ENCODE measurements at places on chromosomes 16 and 17.

GRCh38 chr16:17083628-17084027 is 387.1 kb downstream of the XYLT1 start:
- no peak for DNase-seq

DNA sequence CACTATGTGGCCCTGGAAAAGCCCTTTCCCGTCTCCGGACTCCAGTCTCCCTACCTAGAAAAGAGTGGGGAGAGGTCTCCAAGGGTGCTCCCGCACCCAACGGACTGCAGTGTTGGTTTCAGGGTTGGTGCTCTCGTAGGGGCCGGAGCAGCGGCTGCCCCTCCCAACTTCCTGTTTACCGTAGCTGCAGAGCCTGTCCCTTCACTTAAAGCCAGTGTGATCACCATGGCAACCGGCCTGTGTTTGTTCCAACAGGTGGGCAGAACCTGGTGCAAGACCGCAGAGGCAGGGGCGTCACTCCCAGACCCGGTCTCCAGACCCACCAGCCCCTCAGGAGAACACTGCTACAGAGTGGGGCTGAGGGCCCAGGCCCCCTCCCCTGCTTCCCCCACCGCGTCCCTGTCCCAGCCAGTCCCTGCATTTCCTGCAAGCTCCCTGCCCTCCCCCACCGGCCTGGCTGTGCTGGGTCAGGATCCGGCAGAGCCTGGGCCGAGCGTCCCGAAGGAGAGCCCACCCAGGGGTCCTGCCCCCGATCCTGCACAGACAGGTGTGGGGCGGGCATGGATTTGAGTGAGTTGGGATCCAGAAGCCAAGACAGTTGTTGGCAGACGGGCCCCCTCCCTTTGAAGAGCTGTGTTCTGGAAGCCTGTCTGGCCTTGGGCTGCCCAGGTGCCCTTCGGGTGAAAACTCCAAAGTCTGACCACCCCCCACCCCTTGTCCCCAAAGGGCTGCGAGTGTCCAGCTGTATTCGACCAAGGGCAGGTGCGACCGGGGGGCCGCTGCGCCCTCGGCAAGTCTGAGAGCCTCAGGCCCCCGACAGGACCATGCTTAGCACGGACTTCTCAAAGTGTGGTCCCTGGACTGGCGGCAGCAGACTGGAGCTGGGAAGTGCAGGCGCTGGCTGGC is 1.5 kb upstream of the BAIAP3 start:
- DNase-seq = no peak

DNA sequence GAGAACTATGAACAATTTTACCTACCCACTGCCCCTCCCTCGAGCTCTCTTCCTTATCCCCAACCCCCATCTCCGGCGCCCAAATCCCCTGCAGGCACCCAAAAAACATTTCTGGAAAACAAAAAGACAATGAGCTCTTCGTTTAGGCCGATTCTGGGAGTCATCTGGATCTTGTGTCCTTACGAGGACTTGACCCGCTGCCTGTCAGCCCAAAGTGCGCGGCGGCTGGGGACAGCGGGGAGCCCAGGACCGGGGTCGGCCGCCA is 524 bp downstream of the STRADA start:
- DNase-seq = no peak

DNA sequence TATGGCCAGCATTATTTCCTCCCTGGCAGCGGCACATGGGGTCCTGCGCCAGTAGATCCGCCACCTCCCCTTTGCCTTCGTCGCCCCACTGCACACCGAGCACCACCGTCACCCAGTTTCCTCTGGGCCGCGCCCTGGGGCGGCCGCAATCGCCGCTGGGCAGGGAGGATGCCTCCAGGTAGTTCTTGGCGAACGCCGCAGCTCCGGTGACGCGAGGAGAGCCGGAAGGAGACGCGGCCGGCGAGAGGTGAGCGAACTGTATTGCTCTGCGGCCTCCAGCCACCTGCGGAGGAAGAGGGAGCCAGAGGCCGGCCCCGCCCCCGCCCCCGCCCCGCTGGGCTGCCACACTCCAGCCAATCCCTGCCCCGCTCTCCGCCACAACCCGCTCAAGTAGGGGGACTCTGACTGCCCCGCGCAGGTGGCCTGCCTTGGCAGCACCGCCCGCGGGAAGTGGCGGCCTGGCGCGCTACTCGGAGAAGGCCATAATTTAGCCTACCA is 11.8 kb upstream of the SLFN13 start:
- no peak for DNase-seq

GRCh38 chr17:63476854-63477479 is at the start of gene ACE:
Gene ACE (plus strand): TSS chr17:63477061. CDS start chr17:63477095, 34 bp downstream.
- no peak for DNase-seq

- peak; percentile 23 for DNase-seq
Measured at GRCh38 chr16:53865494-53865863, 161.5 kb downstream of the FTO start.

DNA sequence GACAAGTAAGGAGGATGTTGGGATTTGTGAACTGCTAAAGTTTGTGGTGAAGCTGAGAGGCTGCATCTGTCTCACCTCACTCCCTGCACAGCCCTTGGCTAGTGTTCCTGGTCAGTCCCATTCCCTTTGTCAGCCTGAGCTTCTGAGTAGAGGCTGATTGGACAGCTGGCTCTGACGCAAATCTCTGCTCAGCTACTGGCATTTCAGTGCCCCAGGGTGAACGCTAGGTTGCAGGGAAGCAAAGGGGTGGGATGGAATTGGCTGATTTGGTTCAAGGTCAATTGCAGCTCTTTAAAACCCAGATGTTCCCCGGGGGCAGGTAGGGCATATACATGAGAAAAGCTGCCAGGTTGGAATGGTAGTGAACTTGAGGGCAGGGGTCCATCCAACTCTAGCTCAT is 23.1 kb upstream of the CNOT1 start:
- no peak for DNase-seq

DNA sequence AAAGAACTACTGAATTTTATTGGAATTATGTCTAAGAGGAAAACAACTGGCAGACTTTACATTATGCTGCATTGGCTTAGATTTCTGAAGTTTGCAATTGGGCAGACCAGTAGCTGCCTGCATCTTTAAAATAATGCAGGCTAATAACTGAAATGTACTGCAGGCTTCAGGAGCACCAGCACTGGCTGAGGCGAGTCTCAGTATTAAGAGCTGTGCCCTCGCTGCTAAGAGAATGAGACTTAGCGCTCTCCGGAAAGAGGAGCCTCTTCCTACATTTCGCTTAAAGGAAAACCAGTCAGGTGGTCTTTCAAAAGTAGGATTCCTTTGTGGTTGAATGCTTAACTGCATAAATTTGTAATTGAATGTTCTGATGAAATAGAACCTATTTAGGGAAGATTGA is 885 bp downstream of the CNTNAP4 start:
- DNase-seq = no peak

- DNase-seq = no peak
Measured at GRCh38 chr17:16377941-16378341, 3.0 kb upstream of the UBB start.

DNA sequence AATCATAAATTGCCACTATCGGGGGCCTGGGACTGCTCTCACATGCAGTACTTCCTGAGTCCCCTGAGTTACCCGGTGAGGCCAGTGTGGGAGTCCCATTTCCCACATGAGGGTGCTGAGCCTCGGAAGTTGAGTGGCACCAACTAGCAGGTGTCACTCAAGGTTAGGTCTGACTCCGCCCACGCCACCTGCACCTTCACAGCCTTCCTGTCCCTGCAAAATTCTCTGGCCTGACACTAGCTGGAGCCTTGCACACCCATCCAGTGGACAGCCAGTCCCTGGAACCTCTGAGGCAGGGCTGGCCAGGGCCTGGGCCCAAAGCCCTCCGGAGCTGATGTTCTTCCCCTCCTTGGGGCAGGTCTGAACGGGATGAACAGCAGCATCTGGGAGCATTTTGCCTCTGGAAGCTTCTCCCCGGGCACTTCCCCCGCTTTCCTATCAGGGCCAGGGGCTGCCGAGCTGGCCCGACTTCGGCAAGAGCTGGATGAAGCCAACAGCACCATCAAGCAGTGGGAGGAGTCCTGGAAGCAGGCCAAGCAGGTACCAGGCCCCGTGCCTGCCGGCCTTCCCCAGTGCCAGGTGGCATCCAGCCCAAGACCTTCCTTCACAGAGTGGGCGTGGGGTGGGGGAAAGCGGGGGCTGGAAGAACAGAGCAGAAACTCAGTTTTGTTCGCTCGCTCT is 21.9 kb downstream of the UNC13D start:
- no peak for DNase-seq

- DNase-seq = peak; percentile 26
Measured at GRCh38 chr17:31211352-31212012, 85.6 kb downstream of the OMG start.

- no peak for DNase-seq
Measured at GRCh38 chr17:17128476-17129075, 77.6 kb downstream of the PLD6 start.

DNA sequence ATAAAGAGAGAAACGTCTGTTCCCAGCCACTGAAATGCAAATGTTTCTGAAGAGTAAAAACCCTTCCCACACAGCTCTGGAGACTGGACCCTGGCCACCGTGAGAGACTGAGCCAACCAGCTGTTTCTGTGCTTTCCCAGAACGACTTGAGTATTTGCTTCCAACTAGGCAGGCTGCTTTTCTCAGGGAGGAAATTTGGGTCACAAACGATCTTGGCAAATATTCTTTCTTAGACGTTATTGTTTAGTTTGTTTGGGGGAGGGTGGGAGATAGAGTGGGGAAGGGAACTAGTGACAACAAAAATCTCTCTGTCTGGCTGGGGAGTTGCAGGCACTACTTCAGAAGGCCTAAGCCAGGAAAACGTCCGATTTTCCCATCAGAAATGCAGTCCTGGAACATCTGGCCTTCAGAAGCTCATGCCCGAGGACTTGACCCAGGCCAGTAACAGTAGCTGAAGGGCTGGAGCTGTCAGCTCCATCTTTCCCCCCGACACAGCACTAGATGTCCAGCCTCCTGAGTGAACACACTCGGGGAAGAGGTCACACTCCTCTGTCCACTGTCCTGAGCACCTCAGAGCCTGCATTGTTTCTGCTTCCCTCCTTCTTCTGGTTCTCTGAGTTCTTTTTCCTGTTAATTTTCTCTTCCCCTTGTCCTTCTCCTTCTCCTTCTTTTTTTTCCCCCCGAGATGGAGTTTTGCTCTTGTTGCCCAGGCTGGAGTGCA is 4.0 kb downstream of the CCDC92B start:
- DNase-seq = no peak

GRCh38 chr16:83404261-83404660 is 403.5 kb upstream of the HSBP1 start:
- DNase-seq = no peak

DNA sequence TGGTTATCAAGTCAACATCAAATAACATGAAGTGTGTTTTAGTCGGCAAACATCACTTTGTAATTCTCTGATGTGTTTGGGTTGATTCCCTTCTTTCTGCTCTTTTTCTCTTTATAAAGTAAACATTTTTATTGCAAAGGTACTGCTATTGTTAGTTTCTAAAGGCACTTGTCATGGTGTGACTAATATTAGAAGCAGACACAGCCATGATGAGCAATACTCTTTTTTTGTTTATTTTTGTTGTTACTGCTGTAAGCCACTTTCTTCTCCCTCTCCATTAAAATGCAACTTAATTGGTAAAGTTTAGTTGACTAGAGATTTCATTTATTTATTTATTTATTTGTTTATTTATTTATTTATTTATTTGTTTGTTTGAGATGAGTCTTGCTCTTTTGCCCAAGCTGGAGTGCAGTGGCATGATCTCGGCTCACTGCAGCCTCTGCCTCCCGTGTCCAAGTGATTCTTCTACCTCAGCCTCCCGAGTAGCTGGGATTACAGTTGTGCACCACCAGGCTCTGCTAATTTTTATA is 424.7 kb downstream of the WWOX start:
- no peak for DNase-seq

- DNase-seq = peak; percentile 64
Measured at GRCh38 chr17:47286198-47286914, 32.7 kb downstream of the ITGB3 start.

- no peak for DNase-seq
Measured at GRCh38 chr16:28112908-28113307, 49.4 kb upstream of the GSG1L start.

GRCh38 chr16:84652566-84652965 is 4.3 kb downstream of the KLHL36 start:
- DNase-seq = no peak

DNA sequence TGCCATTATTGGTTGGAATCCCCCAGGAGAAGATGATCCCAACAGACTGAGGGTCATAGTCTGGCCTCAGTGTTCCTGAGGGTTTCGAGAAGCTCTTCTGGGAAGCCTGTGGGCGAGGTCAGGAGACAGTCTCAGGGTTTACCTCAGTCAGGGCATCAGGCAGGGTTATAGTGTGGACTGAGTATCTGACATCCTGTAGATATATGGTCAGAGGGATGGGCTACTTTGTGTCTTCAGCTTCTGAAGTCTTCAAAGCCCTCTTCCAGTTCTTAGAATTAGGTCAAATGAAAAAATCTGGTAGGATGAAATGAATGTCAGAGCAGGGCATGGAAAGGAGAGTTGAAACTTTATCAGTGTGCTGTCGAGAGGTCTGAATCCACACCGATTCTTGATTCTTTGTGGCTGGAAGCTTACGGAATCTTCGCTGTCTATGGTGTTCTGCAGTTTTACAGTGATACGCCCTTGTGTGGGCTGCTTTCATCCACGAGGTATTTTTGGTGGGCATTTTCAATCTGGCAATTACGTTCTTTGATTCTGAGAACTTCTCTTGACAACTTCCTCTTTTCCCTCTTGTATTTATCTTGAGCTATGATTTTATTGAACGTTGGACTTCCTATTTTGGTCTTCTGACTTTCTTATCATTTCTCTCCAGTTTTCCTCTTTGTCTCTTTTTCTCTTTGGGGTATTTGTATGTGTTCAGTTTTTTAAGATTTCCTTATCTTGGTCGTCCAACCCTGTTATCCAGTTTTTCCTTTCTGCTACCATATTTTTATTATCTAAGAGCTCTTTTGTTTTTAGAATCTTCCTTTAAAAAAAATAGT is 30.4 kb downstream of the BPTF start:
- DNase-seq = no peak

DNA sequence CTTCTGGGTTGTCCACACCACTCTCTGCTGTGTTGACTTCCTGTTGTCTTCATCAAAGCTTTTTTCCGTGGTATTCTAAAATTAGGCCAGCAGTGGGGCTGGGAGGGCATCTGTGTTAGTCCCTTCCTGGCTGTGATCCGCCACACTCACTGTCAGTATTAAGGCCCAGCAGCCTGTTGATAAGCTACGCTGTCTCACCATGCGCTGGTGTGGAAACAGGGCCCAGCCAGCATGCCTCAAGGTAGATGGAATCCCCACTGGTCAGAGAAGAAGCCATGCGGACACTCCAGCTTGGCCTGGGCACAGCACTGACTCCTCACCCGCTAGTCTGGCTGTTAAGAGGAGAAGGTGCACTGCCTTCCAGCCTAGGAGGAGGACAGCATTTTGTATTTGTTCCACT is 11.4 kb downstream of the CDR2L start:
- no peak for DNase-seq

DNA sequence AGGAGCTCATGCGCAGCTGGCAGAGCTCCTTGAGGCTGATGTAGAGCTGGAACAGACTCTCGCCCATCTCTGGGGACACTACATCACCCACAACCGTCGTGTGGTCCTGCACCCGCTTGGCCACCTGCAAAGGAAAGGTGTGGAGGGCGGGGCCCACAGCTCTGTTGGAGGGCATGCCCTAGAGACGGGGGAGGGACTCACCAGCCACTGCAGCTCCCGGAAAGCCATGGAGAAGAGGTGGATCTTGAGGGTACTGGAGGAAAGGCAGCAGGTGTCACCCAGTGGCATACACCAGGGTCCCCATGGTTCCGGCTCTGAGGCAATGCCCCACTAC is 8.6 kb downstream of the UNC13D start:
- no peak for DNase-seq
